ENCODE measurements at places on chromosomes 13 and 19.
A peak's percentile ranks its signal among the peaks of the same experiment; 100 is the strongest.

GRCh38 chr13:39887387-39887786 is 231.9 kb downstream of the COG6 start:
- no peak for DNase-seq

- no peak for DNase-seq
These were observed 14.5 kb downstream of the ERCC2 start for GRCh38 chr19:45355910-45356309.

- peak; percentile 98 for DNase-seq
These were observed at the start of gene ZNF8 for GRCh38 chr19:58278541-58279041. Gene ZNF8 (plus strand): TSS chr19:58278955. CDS start chr19:58279082, 127 bp downstream.

DNA sequence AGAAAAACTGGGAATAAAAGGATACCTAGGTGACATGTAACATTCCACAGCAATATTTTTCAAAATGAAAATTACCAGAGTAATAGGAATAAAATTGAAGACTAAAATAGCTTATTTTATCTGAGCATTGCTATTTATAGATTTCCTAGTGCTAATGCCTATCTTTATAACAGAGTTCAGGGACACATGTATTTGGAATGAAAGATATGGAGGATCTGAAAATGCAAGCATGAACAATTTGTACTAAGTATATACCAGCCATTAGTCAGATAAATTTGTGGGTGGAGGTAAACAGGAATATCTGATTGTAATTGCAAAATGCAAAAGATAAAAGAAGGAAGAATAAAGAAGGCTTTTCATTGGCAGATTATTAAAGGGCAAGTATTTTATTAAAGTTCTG is 345.9 kb downstream of the GPC5 start:
- no peak for DNase-seq

DNA sequence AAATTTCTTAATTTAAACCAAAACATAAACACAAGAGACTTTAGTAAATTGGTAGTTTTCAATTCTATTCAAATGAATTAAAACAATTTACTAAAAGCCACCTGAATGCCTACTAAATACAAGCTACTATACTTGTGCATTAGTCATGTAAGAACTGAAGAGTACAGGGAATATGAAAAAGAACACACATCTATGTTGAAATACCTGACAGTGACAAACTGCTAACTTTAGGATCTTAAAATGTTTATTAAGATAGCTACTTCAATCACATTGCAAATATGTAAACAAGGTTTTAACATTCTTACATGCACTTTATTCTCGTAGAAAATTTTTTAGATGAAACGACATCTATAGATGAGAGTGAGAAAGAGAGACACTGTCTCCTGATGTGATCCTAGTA is 4.1 kb downstream of the SPRYD7 start:
- no peak for DNase-seq

DNA sequence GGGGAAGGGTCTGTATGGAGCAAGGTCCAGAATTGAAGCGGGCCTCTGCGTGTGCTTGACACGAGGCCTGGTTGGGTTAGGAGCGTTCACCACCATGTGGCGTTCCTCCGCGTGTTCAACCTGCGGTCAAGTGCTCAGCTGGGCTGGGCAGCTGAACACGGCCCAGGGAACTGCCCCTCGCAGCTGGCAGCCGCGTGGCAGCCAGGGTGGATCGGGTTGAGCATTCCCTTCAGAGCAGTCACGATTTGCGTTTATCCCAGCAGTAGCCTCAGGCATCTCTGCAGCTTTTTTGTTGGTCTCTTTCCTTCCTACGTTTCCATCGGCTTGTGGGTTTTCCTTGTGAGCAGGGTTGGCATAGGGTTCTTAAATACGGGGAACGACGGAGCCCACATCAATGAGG is 28.7 kb upstream of the F2RL3 start:
- peak; percentile 80 for DNase-seq

DNA sequence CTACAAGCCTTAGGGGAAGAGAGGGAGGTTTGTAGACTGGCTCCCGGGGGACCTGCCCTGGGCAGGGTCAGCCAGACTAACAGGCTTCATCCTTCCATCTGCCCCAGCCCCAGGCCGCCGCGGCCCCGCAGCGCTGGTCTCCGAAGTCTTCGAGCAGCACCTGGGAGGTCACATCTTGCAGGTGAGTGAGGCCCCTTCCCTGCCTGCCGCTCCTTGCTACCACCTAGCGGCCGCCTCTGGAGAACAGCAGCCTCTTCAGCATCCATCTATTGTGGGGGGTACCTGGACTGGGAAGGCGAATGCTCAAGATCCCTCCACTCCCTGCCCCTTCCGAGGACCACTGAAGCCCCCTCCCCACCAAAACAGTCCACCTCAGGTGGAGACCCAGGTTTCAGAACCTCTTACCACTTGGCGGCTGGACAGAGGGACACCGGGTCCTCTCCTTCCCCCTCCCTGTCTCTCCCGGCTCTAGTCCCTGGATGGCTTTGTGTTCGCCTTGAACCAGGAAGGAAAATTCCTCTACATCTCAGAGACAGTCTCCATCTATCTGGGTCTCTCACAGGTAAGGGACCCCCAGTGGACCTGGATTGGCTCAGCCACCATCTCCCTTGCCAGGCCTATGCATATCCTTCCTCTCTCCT is 12.7 kb downstream of the NPAS1 start:
- peak; percentile 35 for DNase-seq

DNA sequence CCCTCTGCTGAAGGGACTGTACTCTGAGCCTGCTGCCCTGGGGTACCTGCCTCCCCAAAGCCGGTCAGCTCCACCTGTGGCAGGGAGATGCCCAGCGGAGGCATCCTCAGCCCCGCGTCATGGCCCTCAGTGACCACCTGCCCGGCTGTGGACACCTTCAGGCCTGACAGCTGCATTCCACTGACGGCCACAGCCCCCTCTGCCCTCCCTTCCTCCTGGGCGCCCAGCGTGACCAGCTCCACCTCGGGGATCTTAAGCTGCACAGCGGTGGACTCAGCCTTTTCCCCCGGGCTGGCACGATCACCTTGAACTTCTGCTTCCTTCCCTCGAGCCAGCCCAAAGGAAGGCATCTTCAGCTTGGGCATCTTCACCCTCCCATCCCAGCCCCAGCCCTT is 4.8 kb upstream of the HIPK4 start:
- DNase-seq: no peak

- DNase-seq: no peak
These were observed 99.1 kb downstream of the KL start for GRCh38 chr13:33115274-33115673.

GRCh38 chr19:48353677-48354076 is 10.1 kb downstream of the TMEM143 start:
- DNase-seq: peak; percentile 58

- peak; percentile 85 for DNase-seq
These were observed at the start of gene FNDC3A for GRCh38 chr13:48975856-48976575. Gene FNDC3A (plus strand): TSS chr13:48975912. CDS start chr13:49006191, 30,279 bp downstream.

- no peak for DNase-seq
These were observed 130.4 kb downstream of the DPF1 start for GRCh38 chr19:38093587-38093986.

- no peak for DNase-seq
These were observed 5.6 kb upstream of the CCDC70 start for GRCh38 chr13:51856027-51856736.

DNA sequence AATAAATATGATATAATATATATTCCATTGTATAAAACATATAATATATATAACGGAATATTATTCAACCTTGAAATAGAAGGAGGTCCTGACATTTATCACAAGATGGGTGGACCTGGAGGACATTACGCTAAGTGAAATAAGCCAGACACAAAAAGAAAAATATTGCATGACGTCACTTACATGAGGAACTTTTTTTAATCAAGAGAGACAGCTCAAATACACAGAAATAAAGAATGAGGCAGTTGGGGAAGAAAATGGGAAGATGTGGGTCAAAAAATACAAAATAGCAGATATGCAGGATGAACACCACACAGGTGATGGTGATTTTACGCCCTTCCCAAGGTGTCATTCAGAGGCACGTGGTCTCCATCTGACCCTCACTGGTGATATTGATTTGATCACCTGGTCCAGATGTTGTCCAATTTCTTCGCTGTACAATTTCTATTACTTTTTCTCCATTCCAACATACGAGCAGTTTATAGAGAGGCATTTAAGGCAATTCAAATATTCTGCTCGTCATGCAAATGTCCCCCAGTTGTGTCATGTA is 513 bp upstream of the ZNF317 start:
- DNase-seq: no peak

GRCh38 chr13:98519976-98520375 is 56.9 kb downstream of the STK24 start:
- no peak for DNase-seq

DNA sequence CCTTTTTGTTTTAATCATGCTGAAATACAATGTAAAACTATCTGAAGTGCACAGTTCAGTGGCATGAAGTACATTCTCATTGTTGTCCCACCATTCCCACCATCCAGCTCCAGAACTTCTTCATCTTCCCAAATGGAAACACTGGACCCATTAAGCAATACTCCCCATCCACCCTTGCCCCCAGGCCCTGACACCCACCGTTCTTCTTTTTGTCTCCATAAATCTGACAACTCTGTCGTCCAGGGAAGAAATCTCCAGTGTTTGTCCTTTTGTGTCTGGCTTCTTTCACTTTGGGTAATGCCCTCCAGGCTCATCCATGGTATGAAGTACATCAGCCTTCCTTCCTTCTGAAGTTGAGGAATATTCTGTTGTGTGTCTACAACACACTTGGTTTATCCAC is 2.6 kb upstream of the SLC15A1 start:
- no peak for DNase-seq

- DNase-seq: peak; percentile 18
These were observed 25.2 kb downstream of the KCTD15 start for GRCh38 chr19:33821871-33822270.

GRCh38 chr13:97387890-97388289 is 46.1 kb upstream of the RAP2A start:
- no peak for DNase-seq

DNA sequence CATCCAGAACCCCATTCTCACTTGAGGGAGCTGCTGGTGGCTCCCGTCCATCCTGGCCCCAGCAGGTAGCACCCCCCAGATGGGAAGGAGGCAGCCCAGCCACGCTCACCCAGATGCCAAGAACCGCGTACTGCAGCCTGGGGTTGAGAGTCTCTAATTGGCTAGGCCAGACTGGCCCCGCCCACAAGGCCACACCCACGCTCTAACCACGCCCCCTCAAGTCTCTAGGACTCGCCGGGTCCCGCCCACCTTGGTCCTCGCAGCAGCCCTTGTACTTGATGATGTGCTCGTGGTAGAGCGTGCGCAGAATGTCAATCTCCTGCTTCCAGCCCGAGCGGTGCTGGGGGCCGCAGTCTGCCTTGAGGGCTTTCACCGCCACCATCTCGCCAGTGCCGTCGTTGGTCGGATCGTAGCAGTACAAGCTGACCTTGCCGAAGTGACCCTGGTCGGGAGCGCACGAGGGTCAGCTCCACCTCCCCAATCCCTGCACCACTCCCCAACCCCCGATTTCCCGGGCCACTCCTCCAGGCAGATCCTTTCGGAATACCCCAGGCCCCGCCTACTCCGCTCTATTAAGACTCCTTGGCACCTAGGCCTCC is 14.5 kb upstream of the ICAM3 start:
- peak; percentile 19 for DNase-seq

All from EH (cell line).